ENCODE measurements at places on chromosomes 12 and 14.

DNA sequence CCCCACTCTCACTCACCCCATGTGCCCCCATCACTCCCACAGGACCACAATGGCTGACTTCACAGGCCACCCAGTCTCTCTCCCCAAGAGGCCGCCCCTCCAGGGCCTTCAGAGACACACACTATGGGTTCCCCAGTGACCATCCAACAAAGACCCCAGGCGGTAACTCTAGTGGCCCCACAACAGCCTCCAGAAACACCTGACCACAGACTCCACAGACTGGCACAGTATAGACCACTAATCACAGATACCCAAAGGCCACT lies 3.0 kb downstream of the ZNF605 start:
- DNase-seq: no peak

DNA sequence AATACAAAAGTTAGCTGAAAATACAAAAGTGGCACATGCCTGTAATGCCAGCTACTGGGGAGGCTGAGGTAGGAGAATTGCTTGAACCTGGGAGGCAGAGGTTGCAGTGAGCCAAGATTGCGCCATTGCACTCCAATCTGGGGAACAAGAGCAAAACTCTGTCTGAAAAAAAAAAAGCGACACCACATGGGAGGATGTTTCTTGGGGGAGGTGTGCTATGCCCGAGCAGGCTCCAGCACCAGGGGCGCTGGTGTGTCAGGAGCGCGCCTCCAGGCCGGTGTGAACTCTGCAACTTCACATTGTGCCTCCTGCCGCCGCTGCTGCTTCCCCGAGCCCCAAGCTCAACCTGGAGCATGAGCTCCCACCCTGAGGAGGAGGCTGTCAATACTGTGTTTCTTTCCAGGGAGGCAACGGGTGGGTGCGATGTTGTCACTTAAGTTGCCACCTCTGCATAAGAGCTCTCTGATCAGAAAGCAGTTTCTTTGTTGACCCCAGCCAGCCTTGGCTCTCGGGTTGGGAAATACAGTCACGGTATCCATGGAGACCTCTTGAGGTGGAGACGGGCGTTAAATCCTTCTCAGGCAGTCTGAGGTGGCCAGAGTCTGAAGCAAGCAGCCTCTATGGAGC lies 18.9 kb downstream of the DEGS2 start:
- DNase-seq: peak; percentile 87

GRCh38 chr14:52974406-52974805 lies 23.6 kb upstream of the FERMT2 start:
- DNase-seq: no peak

GRCh38 chr14:52950898-52951680 lies at the start of gene FERMT2:
FERMT2 (minus strand) TSS chr14:52951050; CDS start chr14:52950568, 482 bp downstream.
- no peak for DNase-seq

- DNase-seq: no peak
These were observed 17.5 kb downstream of the APPL2 start for GRCh38 chr12:105218434-105218833.

GRCh38 chr14:81682701-81683100 lies 149.0 kb upstream of the SEL1L start:
- no peak for DNase-seq

- no peak for DNase-seq
These were observed 476.3 kb downstream of the LRIG3 start for GRCh38 chr12:58443981-58444371.

DNA sequence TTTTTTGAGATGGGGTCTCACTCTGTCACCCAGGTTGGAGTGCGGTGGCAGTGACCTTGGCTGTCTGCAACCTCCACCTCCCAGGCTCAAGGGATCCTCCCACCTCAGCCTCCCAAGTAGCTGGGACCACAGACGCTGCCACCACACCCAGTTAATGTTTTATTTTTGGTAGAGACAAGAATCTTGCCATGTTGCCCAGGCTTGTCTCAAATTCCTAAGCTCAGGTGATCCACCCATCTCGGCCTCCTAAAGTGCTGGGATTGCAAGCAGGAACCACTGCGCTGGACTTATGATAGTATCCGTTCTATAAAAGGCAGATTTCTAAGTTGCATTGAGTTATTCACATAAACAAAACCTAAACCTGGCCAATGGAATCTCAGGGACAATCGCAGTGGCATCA lies 321.1 kb upstream of the PRICKLE1 start:
- DNase-seq: no peak

DNA sequence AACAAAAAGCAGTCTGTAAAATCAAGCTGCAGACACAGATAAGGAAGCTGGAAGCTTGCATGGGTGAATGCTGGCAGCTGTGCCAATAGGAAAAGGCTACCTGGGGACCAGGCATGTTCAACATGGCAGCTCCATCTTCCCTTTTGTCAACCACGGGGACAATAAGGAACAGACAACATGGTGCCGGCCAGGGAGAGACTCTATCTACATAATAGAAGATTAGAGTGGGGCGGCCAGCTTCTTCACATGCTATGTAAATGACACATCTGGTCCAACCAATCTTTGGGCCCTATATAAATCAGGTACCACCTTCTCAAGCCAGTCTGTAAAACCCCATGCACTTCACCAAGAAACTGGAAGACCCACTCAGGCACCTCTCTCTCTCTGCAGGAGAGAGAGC lies 157.6 kb downstream of the SUDS3 start:
- no peak for DNase-seq

- DNase-seq: no peak
These were observed 13.4 kb upstream of the SLC6A12 start for GRCh38 chr12:227286-227915.

DNA sequence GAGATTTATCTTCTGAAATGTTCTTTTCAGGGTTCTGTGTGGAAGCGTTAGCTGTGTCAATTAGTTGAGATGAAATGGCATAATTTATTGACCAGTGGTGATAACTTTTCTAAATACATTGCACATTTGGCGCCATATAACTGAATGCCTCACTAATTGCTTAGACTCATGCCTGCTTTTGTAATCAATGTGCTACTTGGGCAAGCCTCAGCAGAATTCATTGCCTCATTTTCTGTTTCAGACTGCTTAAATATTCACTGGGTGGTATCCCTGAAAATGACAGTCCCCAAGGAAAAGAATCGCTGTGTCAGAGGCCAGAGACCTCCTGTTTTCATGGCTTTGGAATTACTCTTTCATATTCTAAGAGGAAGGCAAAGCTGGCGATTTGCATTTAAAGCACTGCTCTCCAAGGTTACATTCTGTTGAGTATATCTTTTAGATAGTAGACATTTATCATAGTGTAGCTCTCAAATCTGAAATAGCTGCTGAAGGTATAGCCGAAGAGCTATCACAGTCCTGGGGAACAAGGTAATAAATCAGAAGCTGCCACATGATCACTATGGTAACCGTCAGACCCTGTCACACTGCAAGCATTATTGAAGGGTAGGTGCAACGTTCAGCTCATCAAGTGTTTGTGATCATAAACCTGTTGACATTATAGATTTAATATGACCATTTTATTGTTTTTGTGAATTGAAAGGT lies 297.3 kb upstream of the E2F7 start:
- no peak for DNase-seq

GRCh38 chr14:74915426-74915825 lies 7.6 kb downstream of the RPS6KL1 start:
- no peak for DNase-seq

GRCh38 chr12:31861360-31861759 lies 97.9 kb upstream of the RESF1 start:
- no peak for DNase-seq

DNA sequence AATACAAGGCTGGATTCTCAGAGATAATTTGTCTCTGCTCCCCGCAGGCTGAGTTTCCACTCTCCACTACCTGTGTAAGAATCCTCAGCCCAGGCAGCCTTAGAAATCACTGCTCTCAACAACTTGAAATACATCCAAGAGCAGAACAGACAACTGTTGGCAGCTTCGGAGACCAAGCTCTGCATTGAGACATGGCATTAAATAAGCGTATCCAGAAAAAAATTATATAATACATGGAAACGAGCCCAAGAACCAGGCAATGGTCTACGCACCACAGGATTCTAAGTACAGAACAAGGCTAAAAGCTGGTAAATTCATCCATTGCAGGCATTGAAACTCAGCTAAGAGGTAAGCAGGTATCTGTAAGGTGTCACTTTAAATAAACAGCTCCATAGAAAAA lies 165.5 kb upstream of the DIO3 start:
- DNase-seq: no peak

DNA sequence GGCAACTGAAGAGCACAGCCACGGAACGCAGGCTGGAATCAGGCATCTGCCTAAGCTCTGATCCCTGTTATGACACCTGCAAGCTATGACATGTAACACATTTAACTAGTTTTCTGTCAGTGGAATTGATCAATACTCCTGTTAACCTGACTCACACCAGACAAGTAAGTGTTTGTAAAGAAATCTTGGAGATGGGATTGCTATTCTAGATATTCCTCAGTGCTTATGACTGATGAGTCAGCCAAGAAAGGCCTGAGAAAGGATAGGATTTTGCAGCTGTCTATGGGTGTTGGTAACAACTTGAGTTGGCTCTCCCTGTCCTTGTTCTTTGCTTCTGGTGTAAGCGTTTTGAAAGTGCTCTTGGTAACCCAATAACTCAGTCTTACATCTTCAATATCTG lies 110.5 kb downstream of the GPR135 start:
- DNase-seq: no peak

- DNase-seq: no peak
These were observed 87.1 kb downstream of the GPR135 start for GRCh38 chr14:59377991-59378601.

DNA sequence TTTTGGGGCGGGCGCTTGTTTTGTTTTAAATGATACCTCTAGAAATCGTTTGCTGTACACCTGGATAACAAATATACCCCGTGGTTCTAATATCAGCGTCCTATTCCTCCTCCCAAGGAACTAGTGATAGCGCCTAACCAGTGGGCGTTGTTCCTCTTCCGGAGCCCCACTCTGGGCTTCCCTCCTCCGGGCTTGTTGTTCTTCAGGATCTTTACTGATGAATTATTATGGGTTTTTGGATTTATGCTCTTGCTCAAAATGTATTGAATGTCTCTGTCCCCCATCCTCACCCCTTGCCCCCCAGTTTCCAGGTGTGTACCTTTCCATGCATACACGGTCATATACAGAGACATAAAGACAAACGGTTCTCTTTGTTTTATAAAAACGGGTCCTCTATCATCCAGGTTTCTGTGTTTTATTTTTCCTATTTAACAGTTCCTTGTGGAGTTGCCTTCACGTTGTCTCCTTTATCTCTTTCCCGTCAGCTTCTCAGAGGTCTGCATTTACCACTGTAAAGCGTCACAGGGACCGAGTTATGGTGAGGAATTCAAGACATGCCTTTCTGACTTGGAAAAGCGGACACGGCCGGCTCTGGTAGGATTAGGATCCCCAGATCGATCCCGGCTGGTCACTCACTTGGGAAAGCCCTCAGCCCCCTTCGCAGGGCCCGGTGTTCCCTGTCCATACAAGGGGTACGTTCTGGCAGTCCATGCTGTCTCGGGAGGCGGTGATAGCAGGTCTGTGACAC lies 655 bp upstream of the PLEKHG3 start:
- no peak for DNase-seq
